ENCODE measurements at places on chromosomes 3 and 15.

GRCh38 chr3:76025561-76025960 is 240.2 kb upstream of the ZNF717 start:
- no peak for DNase-seq

DNA sequence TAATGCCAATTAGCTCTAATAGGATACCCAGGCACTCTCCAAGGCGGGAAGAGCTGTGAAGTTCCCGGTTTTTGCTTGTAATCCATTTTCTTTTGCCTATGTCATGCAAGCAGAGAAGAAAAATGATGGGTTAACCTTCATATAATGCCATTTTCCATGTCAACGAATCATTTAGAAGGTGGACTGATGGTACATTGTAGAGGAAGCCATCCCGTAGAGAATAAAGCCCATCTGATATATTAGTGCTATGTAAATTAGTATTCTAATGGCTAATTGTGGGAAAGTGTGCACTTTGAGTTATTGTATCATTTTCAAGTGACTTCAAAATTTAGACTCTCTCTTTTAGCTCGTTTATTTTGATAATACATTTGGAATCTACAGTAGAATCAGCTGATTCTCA is 509.1 kb downstream of the ROBO2 start:
- no peak for DNase-seq

- DNase-seq: no peak
Measured at GRCh38 chr15:55665605-55666227, 77.2 kb downstream of the PRTG start.

DNA sequence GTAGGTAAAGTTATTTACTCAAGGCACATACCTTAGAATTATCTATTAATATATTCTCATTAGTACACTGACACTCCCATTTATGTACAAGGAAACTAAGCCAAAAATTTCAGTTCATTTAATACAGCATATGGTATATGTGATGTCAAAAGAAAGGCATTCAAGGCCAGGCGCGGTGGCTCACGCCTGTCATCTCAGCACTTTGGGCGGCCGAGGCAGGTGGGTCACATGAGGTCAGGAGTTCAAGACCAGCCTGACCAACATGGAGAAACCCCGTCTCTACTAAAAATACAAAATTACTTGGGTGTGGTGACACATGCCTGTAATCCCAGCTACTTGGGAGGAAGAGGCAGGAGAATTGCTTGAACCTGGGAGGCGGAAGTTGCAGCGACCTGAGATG is 435.2 kb downstream of the GBE1 start:
- no peak for DNase-seq

- no peak for DNase-seq
Measured at GRCh38 chr3:18744472-18744871, 319.3 kb upstream of the SATB1 start.

GRCh38 chr15:48559285-48559684 is 86.2 kb downstream of the FBN1 start:
- DNase-seq: no peak
